ENCODE measurements at places on chromosomes 13 and 19. TPM values are rescaled to one million over a fixed set of nuclear protein-coding genes. Genes with fewer than 3 reads are reported as not detected.

Gene GPI
- total RNA-seq, result 227 TPM

Gene SLC7A10
- 1.4 TPM for total RNA-seq

Gene GARIN5A
- total RNA-seq, result 1.1 TPM

Gene FGF22
- 0.84 TPM for total RNA-seq

Gene ICAM3
- 10.0 TPM for total RNA-seq

Gene GIPC1
- total RNA-seq, result 72.5 TPM
